ENCODE measurements at places on chromosomes 3 and 15.

DNA sequence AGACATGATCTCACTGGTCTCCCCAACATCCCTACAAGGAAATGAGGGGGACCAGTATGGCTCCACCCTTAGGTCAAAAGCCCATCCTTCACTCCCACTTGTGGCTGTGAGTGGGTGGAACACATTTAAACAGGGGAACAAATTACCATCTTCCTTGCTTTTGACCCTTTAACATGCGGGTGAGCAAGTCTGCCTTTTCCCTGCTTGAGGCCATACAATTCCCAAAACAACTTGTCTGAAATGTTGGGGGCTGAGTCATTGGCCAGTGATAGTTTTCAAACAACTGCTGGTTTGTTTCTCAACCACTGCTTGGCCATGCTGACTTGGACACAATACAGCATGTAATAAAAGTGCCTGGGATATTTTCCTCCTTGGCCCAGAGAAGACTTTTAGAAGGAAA is 39.6 kb downstream of the COL8A1 start:
- DNase-seq = no peak
- no peak overlapping the region for H3K27ac ChIP-seq
- H3K36me3 ChIP-seq = no peaks in the 10 kb centered on the region
- H3K4me1 ChIP-seq = no peaks in the 10 kb centered on the region
- H3K27me3 ChIP-seq = no peaks in the 10 kb centered on the region
- H3K4me3 ChIP-seq = no peak overlapping the region

DNA sequence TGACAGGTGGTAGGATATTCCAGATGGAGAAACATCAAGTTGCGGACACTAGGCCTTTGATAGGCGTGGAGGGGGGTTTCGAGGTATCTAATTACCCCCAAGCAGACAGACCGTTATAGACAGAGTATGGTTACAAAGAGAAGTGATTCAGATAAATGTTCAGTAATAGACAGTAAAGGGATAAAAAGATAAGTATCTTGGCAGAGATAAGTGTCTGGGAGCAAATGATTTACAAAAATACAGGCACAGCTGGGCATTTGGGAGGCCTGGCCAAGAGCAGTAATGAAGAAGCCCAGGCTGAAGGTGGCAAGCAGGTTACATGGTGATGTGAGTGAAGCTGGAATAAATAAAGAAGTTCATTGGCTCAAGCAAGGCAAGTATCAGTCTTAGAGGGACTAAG is 659 bp upstream of the MYH15 start:
- no peaks in the 10 kb centered on the region for H3K27me3 ChIP-seq

- H3K27me3 ChIP-seq = no peaks in the 10 kb centered on the region
- no peaks in the 10 kb centered on the region for H3K36me3 ChIP-seq
These were observed 60.2 kb downstream of the SEMA5B start for GRCh38 chr3:122967356-122967755.

DNA sequence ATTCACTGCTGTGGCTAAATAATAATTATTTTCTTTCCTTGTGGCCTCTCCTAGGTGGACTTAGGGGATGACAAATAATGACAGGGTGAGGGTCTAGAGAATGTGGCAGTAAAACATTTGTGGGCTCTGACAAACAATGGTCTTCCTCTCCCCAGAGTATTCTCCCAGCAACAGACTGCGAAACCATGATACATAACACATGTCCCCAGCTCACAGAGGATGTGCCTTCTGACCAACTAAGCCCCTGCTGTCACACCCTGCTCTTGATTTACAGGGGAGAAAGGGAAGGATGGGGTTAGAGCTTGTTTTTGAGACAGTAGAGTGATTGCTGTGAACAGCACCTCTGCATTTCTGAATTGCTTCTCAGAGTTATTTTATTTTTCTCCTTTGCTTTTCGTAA is 116.6 kb upstream of the CTDSPL start:
- peaks cover 23% of the 10 kb centered on the region for H3K4me1 ChIP-seq
- H3K27me3 ChIP-seq = no peaks in the 10 kb centered on the region
- no peak overlapping the region for H3K27ac ChIP-seq
- DNase-seq = no peak

DNA sequence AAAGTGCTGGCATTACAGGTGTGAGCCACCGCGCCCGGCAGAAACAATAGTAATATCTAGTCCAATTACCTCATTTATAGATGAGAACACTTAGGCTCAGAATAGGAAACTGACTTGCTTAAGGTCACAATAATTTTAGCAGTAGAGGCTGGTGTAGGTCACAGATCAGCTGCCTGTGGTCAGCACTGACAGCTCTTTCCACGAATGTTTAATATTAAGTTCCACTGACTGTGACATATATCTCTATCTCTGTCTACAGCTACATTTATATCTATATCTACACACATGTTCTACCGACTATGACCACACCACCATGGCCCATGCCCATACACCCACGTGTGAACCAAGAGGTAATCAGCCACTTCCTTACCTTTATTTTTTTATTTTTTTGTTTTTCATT is 40.2 kb upstream of the DLG1 start:
- DNase-seq = no peak
- H3K36me3 ChIP-seq = no peaks in the 10 kb centered on the region
- peaks cover 14% of the 10 kb centered on the region for H3K4me1 ChIP-seq
- no peaks in the 10 kb centered on the region for H3K27me3 ChIP-seq

DNA sequence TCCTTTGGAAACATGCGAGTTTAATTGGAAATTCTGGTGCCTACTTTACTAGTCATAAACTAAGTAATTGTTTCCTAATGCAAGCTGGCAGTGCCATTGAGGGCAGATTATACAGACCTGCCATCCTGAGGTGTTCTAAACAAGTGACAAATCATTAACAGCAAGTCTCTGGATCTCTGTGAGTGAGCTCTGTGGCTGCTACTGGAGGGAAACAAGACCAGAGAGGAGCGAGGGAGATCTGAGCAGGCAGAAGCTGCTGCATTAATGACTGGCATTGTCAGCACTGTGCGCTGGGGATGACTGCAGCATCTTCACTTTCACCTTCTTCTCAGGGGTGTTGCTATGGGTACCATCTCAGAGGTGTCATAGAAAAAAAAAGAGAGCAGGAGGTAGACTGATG is 308.4 kb upstream of the DPH6 start:
- no peak overlapping the region for H3K4me3 ChIP-seq
- H3K36me3 ChIP-seq = no peaks in the 10 kb centered on the region
- H3K27me3 ChIP-seq = no peaks in the 10 kb centered on the region
- DNase-seq = no peak

DNA sequence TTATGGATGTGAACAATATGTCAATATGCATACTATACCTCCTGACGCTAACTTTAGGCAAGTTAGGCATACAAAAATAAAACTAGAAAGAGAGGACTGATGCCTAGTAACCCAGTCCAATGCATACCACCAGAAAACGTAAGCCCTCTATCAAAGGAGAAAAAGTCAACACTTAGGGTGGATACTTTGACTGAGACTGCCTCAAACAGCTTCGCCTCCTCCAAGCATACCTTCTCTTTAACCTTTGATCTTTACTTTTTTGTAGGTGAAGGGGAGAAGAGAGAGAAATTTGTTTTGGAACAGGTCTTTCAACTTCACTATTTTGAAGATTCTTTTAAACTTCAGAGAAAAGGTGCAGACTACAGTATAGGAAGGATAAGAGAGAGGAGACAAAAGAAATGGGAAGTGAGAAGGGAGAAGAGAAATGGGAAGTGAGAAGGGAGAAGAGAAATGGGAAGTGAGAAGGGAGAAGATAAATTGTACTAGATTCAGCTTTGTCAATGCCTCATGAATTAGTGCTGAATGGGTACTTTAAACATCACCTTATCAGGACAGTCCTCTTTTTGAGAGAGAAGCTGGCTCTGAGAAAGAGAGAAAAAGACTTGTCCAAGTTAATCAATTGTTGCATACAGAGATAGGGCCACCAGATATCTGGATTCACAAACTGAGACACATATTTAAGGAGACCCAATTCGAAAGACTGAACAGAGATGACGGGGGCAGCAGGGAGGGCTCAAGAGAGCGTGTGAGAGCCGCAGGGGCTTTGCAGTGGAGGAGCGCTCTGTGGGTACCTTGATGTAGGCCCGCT is 1.0 kb downstream of the P3H2 start:
- H3K4me3 ChIP-seq = peak overlapping the region; percentile 92
- no peaks in the 10 kb centered on the region for H3K36me3 ChIP-seq
- DNase-seq = no peak
- H3K27me3 ChIP-seq = no peaks in the 10 kb centered on the region

DNA sequence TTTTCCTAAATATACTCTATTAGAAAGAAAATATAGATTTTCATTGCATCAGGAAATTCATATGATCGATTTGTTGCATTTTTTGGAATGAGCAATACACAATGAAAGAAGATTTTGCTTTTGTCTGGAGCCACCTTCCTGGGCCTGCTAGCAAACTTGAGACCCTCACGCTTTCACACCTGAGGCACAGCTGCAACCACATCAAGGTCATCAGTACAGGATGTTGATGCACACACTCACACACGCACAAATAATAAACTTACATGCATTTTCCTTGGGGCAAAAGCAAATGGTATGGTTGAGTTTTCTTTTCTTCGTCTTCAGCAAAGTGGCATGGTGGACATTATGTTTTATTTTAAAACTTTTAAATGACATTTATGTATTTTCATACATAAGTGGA is 64.8 kb upstream of the SATB1 start:
- no peak for DNase-seq
- no peaks in the 10 kb centered on the region for H3K4me1 ChIP-seq
- H3K27me3 ChIP-seq = no peaks in the 10 kb centered on the region
- no peak overlapping the region for H3K27ac ChIP-seq
- no peak overlapping the region for H3K4me3 ChIP-seq

DNA sequence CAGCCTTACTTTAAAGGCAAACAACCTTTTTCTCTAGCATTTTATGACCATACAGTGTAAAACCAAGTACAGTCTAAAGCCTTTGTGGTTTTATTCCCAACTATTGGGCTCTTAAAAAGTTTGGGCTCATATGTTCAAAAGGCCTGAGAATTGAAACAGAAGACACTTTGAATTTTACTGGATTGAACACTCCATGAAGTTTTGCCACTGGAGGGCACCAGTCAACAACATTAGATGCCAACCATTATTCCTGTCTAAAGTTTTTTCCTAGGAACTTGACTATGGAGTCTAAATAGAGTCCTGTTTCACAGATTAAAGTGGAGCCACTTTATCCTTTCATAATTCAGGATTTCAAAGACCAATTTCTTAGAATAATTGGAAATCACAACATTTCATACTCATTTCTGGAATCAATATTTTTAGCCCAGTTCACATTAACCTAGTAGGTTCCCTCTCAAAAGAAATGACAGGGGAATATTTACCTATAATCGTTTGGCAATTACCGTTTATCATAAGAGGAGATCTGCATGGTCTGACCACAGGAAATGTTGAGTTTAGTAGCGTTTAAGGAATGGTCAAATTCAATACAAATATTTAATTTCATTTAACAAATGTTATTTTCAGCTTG is 244.1 kb upstream of the PDZRN3 start:
- H3K27ac ChIP-seq = no peak overlapping the region
- peak; percentile 20 for DNase-seq
- H3K4me3 ChIP-seq = no peak overlapping the region
- H3K27me3 ChIP-seq = no peaks in the 10 kb centered on the region
- no peaks in the 10 kb centered on the region for H3K4me1 ChIP-seq

DNA sequence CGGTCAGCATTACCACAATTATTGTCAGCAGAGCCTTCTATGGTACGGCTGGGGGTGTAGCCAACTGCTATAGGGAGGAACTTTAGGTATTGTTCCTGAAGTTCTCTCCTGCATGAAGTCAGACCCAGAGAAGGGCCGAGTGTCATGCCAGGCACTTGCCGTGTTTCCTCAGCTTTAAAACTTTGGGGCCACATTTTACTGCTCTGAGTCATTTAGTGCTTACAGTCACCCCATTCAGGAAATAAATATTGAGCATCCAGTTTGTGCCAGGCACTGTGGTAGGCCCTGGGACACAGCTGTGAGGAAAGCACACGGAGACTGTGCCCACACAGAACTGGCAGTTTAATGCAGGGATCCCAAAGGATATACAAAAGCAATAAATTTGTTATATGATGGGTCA is 54.5 kb upstream of the APEH start:
- no peak for DNase-seq
- H3K27ac ChIP-seq = no peak overlapping the region
- peaks cover 17% of the 10 kb centered on the region for H3K4me1 ChIP-seq
- no peaks in the 10 kb centered on the region for H3K36me3 ChIP-seq

GRCh38 chr15:82315519-82316246 is 33.6 kb downstream of the GOLGA6L10 start:
- peak overlapping the region; percentile 4 for H3K4me3 ChIP-seq
- DNase-seq = no peak
- H3K36me3 ChIP-seq = no peaks in the 10 kb centered on the region
- no peaks in the 10 kb centered on the region for H3K27me3 ChIP-seq

DNA sequence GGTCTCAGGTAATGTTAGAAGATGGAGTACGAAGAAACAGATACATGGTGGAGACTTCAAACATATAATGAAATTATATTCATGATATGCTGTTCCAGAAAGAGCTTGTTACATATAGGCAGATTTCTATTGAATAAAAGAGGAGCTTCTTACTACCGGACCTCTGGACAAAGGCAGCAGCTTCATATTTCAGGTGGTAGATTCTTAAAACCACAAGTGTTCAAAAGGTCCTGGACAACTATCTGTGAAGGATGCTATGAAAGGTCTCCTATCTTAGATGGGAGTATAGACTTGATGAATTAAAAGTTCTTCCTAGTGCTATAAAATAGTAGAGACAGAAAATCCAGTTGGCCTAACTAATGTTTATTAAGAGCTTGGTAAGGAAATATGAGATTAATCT is 43.2 kb downstream of the MYLK start:
- no peaks in the 10 kb centered on the region for H3K36me3 ChIP-seq
- H3K27me3 ChIP-seq = no peaks in the 10 kb centered on the region
- H3K27ac ChIP-seq = no peak overlapping the region
- DNase-seq = no peak

DNA sequence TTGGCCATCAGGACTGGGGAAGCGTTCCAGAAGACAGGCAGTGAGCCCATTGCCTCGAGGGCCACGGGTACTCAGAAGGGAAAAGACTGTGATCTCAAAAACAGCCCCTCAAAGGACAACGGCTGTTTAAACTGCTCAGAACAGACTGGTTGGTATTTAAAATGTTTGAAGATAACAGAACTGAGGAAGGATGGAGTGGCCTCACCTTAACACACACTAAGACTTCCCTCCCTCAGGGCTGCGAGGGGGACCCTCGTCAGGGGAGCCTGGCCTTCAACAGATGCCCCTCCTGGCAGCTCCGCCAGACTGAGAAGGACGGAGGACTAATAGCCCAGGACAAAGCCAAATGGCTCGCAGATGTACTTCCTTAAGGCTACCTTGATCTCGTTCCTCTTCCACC is 2.6 kb downstream of the STIMATE start:
- H3K27ac ChIP-seq = no peak overlapping the region
- no peak overlapping the region for H3K4me3 ChIP-seq
- H3K27me3 ChIP-seq = no peaks in the 10 kb centered on the region
- DNase-seq = no peak
- peaks cover 6% of the 10 kb centered on the region for H3K4me1 ChIP-seq

GRCh38 chr3:54862526-54862925 is 65.3 kb downstream of the LRTM1 start:
- H3K27me3 ChIP-seq = no peaks in the 10 kb centered on the region
- H3K4me1 ChIP-seq = peaks cover 15% of the 10 kb centered on the region
- H3K27ac ChIP-seq = no peak overlapping the region

All from neuronal stem cell (in vitro differentiated cells).